Stimulated activated CD8-positive, alpha-beta memory T cell treated with anti-CD3 and anti-CD28 coated beads, Interleukin-2, amount 100 ng/mL, for 1 hour (primary cell): ENCODE measurements at places on chromosomes 2 and 18.

GRCh38 chr2:54047658-54048057 is 67.8 kb upstream of the ACYP2 start:
- DNase-seq: no peak

DNA sequence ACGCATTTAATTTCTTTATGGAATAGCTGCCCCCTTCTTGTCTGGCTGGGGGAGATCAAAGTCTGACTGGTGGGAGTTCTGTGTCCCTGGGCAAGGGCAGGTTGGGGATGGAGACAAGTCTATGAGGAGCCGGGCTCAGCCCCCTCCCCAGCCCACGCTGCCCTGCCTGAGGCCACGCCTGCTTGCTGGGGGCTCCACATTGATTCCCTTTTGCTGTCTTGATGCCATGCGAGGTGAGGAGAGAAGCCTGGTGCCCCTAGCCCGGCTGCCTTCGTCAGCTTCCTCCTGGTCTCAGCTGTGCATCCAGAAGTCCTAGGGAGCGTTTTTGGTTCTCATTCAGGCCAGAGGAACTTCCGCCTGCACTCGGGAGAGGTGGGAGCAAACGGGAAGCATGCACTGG is 247.9 kb downstream of the NDUFA10 start:
- DNase-seq: no peak

GRCh38 chr2:173552531-173552930 is 197.9 kb downstream of the CDCA7 start:
- DNase-seq: no peak

DNA sequence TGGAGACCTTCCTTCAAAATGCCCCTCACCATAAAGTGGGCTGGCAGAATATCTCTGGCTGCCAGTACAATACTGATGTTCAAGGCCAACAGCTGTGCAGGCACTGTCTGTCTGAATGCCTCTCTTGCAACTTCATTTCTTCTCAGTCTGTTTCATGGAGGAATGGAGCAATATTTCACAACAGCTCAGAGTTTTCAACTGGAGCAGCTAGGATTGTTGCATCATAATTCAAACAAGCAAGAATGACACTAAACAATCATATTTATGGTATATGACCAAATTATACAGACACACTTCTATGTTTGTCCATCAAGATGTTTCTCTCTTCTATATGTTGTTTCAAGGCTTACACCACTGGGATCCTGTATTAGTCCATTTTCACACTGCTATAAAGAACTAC is 444.2 kb downstream of the LRATD1 start:
- no peak for DNase-seq

DNA sequence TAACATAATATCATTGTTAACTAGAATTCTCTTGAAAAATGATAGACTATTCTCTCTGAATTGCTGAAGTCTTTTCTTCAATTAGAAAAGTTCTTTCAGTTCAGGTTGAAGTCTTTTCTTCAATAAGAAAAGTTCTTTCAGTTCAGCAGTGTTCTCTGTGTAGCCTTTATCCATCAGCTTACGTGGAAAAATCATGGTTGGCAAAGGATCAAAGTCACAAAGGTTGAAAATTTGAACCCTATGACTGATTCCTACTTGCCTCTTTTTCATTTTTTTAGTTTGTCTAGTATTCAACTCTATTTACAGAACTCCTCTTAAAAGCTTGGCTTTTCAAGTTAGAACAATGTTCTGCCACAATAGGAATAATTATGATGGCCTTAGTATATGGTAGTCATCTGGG is 25.8 kb downstream of the CAVIN2 start:
- no peak for DNase-seq

DNA sequence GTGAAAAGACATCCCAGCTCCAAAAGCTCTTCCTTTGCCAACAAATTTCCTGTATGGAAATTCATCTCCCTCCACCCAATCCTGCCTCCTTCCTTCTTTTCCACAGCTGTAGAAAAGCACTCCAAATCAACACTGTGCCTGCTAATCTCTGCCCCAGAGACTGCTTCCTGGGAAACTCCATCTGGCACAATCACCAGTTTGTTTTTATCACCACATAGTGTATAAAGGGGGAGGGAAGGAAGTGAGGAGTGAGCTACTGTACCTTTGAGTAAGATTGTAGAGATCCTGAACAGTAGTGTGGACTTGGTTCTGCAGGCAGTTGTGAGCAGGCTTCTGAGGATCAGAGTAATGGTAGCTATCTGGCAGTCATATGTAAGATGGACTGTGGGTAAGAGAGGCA is 14.7 kb upstream of the FAM237A start:
- DNase-seq: no peak

- no peak for DNase-seq
Measured at GRCh38 chr2:207474863-207475485, 54.8 kb upstream of the CREB1 start.

- no peak for DNase-seq
Measured at GRCh38 chr2:127649100-127649611, 3.2 kb downstream of the GPR17 start.

GRCh38 chr2:239275044-239275685 is 125.7 kb downstream of the HDAC4 start:
- peak; percentile 62 for DNase-seq

DNA sequence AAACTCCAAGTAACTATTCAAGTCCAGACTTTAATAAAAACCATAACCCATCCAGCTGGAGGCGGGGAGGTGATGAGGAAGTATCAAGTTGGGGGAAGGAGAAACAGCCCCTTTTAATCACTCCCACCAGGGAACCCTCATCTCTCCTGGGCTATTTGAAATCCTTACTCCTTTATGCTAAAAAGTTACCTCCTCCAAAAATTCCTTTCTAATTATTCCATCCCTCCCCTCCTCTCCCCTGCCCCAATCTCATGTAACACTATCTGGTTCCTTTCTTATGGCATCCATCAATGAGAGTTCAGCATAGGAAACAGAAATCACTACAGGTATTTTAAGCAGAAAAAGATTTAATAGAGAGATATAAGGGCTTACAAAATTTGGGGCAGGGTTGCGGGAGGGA is 9.3 kb upstream of the SLC14A2 start:
- DNase-seq: no peak

DNA sequence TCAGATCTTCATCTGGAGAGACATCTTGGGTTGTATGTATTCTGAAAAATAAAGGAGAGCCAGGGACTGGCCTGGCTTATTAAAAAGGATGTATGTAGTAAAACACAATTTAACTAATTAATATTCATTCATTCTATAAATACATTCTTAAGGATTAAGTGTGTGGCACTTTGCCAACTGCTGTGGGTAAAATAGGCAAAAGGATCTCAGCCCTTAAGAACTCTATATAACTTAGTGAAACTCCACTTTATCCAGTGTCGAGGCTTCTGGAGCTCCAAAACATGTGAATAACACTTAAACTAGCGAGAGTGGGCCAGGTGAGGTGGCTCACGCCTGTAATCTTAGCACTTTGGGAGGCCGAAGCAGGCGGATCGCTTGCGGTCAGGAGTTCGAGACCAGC is 7.7 kb upstream of the STK39 start:
- DNase-seq: no peak

DNA sequence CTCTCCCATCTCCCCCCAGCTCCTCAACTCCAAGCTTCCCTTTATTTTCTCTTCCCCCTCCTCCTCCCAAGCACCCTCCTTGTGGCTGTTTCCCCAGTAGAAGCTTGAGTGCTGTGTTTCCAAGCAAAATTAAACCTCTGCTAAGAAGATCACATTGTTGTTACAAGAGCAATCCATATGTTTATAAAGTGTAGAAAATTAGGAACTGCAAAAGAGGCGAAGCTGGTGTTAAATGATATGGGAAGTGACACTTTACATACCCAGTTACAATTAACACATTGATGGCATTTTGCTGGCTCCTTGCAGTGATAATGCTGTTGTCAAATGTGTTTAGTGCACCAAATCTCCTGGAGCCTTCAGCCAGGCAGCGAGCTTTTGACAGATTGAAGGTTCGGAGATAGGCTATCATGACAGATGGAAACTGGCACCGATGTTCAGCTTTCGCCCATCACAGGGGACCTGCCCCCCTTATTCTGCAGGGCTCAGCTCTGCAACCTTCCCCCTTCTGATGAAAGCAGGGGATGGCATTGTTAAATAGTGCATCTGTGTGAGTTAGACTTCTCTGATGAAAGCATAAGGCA is 259.8 kb upstream of the ATP5MC3 start:
- no peak for DNase-seq

DNA sequence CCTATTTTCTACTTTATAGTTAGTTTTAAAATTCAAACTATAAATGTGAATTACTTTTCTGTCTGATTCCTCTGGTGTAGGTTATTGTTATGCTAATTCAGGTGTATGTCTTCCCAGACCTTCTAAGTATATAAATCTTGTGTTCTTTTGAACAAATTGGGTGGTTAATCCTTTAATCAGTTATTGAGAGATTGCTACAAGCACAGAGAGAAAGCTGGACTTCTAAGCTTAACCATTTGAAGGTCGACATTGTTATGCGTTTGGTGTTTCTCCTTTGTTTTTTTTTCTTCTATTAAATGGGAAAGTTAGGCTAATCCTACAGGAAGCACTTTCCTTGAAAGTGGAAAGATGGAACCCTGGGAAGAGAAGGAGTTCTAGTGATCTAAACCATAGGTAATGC is 592.6 kb downstream of the SLC4A3 start:
- DNase-seq: no peak

DNA sequence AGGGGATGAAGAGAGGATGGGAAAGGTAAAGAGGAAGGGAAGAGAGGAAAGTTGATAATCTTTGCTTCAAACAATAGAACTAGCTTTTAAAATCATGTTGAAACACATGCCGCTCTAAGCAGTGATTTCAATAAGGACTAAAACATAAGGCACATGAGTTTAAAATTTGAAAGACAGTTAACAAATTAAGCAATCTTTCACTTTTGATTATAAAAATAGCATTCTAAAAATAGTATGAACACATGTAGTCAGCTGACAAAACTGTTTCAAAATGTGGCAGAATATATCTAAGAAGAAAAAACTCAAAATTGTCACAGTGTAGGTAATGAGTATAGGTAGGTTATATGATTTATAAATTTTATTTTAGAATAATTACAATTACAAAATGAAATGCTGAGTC is 25.3 kb downstream of the PSME4 start:
- DNase-seq: no peak

DNA sequence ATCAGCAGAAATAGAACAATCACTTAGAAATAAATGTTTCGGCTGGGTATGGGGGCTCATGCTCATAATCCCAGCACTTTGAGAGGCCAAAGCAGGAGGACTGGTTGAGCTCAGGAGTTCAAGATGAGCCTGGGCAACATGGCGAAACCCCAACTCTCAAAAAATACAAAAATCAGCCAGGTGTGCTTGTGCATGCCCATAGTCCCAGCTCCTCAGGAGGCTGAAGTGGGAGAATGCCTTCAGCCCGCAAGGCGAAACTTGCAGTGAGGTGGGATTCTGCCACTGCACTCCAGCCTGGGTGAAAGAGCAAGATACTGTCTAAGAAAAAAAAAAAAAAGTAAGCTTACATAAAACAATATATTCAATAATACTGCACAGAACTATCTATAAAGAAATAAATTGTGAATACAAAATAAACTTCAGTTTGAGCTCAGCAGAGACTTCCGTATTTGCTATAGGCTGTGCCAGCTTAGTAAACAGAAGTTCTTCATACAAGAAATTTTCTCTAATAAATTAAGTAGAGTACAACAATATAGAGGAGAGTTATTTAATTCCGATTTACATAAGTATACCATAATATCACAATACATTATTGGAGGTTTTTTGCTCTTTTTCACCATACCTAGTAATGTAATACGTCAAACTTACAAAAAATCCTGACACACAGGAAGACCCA is 43.6 kb downstream of the SRBD1 start:
- DNase-seq: no peak

DNA sequence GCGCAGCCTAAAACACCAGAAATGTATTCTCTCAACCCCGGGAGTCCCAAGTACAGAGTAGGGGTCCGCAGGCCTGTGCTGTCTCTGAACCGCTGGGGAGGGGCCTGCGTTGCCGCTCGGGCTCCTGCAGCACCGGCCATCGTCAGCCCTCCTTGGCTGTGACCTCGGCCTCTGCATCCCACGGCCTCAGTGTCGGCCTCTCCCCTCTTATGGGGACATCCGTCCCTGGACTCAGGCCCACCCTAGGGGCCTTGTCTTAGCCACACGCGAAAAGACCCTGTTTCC is 50.5 kb downstream of the KCNG2 start:
- no peak for DNase-seq

- no peak for DNase-seq
Measured at GRCh38 chr2:217833439-217833838, 169.4 kb downstream of the TNS1 start.

- no peak for DNase-seq
Measured at GRCh38 chr2:54274781-54275242, 18.8 kb upstream of the TSPYL6 start.

DNA sequence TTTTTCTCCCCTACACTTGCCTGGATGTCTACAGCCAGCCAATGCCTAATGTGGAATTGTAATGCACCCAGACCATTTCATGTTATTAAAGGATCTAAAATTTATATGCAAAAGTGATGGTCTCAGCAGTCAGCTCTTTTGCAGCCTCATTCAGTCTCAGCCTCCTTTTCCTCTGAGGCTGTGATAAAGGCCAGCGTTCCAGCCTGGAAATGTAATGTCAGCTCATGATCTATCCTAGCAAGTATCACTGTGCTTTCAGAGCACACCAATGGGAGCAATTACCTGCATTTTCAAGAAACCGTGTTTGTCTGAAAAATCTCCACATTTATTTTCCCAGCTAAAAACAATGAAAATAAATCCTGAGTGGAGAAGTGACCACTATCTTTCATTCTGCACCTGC is 274.6 kb downstream of the CDH20 start:
- DNase-seq: no peak

GRCh38 chr2:231691251-231691772 is 17.0 kb upstream of the PTMA start:
- DNase-seq: no peak

- DNase-seq: no peak
Measured at GRCh38 chr2:16614314-16614860, 51.2 kb downstream of the CYRIA start.

- no peak for DNase-seq
Measured at GRCh38 chr2:101900375-101900774, 91.4 kb upstream of the IL1R2 start.

- no peak for DNase-seq
Measured at GRCh38 chr18:11544060-11544633, 65.2 kb upstream of the SLC35G4 start.

GRCh38 chr2:178152033-178152432 is 39.8 kb downstream of the RBM45 start:
- DNase-seq: no peak

DNA sequence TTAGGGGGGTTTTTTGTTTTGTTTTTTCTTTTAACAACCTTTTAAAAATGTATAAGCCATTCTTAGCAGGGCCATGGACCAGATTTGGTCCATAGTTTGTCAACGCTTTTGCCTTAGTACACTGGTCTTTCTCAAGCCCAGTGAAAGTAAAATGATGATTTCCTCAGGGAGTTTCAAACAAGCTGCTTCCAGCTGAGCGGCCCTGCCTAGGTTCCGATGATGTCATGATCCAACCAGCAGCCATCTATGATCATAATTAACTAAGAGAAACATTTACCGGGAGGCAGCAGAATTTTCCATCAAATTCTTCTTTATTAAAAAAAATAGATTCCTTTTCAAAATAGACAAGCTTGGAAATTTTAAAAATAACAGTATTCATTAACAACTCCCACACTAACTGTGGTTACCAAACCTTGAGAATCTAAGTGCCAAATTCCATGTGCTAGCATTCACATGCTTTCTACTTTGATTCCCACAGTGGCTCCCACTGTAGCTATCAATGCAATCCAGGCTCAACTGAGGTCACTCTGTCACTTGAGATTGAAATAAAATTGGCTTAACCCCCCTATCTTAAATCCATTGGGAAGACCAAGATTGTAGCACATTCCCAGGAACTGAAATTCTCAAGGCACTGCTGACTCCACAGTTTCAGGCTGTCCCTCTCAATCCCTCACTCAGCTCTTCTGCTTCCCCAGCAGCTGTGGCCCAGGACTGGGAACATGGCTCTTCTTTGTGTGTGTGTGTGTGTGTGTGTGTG is 148.9 kb downstream of the RNF152 start:
- no peak for DNase-seq
